B cell (primary cell): ENCODE measurements at places on chromosomes 5 and 9. TPM values are rescaled to one million over a fixed set of nuclear protein-coding genes. Genes with fewer than 3 reads are reported as not detected.

DNA sequence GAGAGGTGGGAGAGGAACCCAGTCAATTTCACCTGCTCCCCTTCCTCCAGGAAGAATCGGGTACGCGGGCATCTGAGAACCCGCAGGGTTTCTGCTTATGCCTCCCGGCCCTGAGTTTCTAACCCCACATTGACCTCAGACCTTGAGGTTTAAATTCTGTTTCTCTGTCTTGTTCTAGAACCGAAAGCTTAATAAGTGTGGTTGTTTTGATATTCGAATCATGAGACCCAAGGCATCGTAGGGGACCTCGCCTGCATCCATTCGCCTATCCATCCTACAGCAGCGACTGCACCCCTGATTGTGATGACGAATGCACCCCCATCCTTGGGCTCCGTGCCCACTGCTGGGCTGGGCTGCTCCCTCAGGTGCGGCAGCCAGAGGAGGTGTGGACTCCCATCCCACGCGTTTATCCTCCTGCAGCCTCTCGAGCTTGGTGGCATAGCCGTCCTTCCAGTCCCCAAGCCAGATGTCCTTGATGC is 80.8 kb upstream of the IER5L start:
- H3K27me3 ChIP-seq: peaks cover 42% of the 10 kb centered on the region
- H3K36me3 ChIP-seq: no peaks in the 10 kb centered on the region
- H3K4me3 ChIP-seq: peak overlapping the region; percentile 37
- DNase-seq: peak; percentile 29
- H3K27ac ChIP-seq: no peak overlapping the region

Gene SURF2
- 14.0 and 17.3 TPM in 2 replicates for polyA plus RNA-seq

GRCh38 chr5:93580063-93580926 is 724 bp downstream of the NR2F1-AS1 start:
- H3K27me3 ChIP-seq: peaks cover 81% of the 10 kb centered on the region
- H3K27ac ChIP-seq: no peak overlapping the region
- H3K36me3 ChIP-seq: no peaks in the 10 kb centered on the region
- H3K4me3 ChIP-seq: peak overlapping the region; percentile 27
- peak; percentile 58 for DNase-seq

GRCh38 chr5:101473483-101473882 is 570.4 kb upstream of the ST8SIA4 start:
- no peaks in the 10 kb centered on the region for H3K4me1 ChIP-seq
- H3K27me3 ChIP-seq: no peaks in the 10 kb centered on the region
- H3K36me3 ChIP-seq: no peaks in the 10 kb centered on the region

DNA sequence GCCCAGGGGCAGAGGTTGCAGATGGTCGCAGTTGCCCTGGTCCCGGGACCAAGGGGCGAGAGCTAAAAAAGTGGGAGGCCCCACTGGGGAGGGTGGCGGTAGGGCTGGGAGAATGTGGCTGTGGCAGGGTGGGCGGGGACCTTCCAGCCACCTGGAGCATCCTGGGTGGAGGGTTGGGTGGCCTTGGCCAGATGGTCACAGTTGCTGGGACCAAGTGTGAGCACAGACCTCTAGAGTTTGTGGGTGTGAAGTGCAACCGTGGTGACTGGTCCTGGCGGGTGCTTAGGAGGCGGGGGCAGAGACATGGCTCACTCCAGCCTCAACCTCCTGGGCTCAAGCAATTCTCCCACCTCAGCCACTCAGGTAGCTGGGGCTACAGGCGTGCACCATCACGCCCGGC is 5.7 kb upstream of the TRAF2 start:
- no peak overlapping the region for H3K27ac ChIP-seq
- DNase-seq: no peak
- no peaks in the 10 kb centered on the region for H3K27me3 ChIP-seq
- H3K36me3 ChIP-seq: no peaks in the 10 kb centered on the region
- no peak overlapping the region for H3K4me3 ChIP-seq
- H3K4me1 ChIP-seq: peaks cover 22% of the 10 kb centered on the region

DNA sequence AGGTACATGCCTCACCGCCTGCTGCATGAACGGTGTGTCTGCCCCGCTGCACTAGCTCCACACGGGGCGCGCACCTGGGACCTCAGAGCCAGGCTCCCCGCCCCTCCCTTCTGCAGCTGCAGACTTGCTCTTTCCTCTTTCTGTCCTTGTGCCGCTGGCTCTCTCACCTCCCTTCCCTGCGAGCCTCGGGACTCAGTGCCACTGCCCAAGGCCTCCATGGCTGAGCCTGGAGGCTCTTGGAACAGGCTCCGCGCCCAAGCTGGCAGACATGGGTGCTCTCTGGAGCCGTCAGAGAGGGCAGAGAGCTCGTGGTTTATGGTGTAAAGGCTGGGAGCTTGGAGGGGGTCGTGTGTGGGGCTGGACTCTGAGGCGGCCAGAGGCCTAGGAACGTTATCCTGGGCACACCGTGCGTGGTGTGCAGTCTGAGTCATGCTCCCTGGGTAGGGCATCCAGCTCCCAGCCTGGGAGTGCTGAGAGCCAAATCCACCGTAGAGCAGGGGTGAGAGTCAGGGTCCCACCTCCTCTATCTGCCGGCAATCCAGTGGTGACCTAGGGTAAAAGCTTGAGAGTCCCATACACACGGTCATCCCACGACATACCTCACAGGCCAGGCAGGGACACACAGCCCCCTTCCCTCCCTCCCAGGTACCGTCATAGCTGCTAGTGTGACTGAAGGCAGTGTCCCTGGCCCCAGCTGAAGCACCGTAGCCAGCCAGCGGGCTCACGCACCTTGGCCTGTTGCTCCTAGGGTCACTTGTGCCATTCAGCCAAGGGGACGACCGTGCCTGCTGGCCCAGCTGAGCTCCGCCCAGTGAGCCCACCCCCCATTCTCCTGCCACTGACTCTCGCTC is 22.4 kb downstream of the GOLGA2 start:
- H3K36me3 ChIP-seq: peaks cover 3% of the 10 kb centered on the region
- peaks cover 10% of the 10 kb centered on the region for H3K4me1 ChIP-seq
- no peak overlapping the region for H3K27ac ChIP-seq
- H3K27me3 ChIP-seq: peaks cover 4% of the 10 kb centered on the region
- no peak overlapping the region for H3K4me3 ChIP-seq

Gene HAPLN1
- polyA plus RNA-seq: not detected in 2 replicates

Gene TRIM23
- polyA plus RNA-seq: 3.1 and 5.8 TPM in 2 replicates

Gene GGTA1
- 0.20 TPM in 1 of 2 replicates, not detected in the other for polyA plus RNA-seq

GRCh38 chr5:94944160-94944559 is 325.7 kb downstream of the SLF1 start:
- H3K4me3 ChIP-seq: no peak overlapping the region
- no peaks in the 10 kb centered on the region for H3K36me3 ChIP-seq
- no peaks in the 10 kb centered on the region for H3K4me1 ChIP-seq
- H3K27me3 ChIP-seq: no peaks in the 10 kb centered on the region

DNA sequence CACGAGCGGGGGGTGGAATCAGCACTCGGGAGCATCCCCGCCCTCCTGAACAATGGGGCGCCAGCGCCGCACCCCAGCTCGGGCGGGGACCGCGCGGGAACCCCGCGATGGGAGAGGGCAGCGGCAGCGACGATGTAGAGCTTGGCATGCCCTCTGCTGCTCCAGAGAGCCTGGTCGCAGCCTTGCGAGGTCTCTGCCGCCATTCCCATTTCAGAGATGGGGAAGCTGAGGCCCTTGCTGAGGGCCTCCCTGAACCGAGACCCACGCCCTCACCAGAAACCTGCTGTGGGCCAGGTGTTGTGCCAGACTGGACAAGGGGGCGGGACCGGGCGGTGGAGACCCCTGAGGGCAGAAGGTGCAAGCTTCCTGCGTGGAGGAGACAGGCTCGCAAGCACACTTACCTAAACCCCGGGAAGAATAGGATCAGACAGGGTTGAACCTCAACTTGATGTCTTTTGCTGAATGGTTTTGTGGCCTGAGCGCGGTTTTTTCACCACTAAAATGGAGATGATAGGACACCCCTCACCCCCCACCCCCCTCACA is 647 bp upstream of the MEGF9 start:
- H3K27ac ChIP-seq: peak overlapping the region; percentile 29
- H3K27me3 ChIP-seq: no peaks in the 10 kb centered on the region
- DNase-seq: no peak
- peaks cover 35% of the 10 kb centered on the region for H3K4me1 ChIP-seq
- H3K4me3 ChIP-seq: peak overlapping the region; percentile 64

DNA sequence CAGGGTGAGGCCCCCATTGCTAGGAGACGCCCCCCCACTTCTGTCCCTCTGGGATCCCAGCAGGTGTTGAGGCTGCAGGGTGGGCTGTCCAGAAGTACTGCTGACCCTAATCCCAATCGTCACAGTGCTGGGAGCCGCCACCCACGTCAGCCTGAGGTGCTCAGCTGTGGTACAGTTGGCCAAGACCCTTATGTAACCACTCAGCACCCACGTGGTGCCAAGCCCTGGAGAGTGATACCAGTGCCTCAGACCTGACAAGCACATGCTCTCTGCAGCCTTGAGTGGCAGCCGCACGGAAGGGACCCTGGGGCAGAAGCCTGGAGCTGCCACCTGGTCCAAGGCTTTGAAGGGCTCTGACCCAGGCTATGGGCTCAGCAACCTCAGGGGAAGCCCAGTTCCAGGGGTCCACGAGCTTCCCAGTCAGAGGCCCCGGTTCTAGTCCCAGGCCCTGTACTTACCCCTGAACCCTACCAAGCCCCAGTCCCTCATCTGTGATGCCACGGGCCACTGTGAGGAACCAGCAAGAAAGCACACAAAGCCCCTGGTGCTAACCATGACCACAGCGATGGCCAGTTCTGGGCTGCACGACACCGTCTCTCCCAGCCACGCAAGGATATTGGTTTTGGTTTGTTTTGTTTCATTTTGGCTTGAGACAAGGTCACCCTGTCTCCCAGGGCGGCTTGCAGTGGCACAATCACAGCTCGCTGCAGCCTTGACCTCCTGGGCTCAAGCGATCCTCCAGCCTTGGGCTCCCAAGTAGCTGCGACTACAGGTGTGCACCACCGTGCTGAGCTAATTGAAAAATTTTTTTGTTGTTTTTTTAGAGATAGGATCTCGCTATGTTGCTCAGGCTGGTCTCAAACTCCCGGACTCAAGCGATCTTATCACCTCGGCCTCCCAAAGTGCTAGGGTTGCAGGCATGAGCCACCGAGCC is 50.7 kb downstream of the DBH start:
- H3K4me3 ChIP-seq: no peak overlapping the region
- no peaks in the 10 kb centered on the region for H3K4me1 ChIP-seq
- DNase-seq: no peak
- H3K27me3 ChIP-seq: no peaks in the 10 kb centered on the region
- no peaks in the 10 kb centered on the region for H3K36me3 ChIP-seq

DNA sequence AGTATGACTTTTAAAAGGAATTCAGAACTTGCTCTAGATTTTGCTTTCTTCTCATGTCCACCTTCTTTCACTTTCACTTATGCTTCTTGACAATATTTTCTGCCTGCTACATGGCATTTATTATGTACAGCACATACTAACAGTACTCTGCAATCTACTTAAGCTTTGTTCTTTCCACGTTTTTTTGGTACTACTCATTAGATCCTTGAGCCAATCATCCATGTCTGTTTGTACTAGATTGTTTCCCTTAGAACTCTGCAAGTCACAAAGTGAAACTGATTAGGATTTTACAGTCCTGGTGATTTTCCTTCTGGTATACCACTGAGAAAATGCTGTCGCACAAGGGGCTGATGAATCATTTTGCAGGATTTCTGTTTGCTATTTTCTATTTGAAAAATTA is 78.3 kb downstream of the PARP8 start:
- no peaks in the 10 kb centered on the region for H3K27me3 ChIP-seq
- H3K27ac ChIP-seq: peak overlapping the region; percentile 61
- no peaks in the 10 kb centered on the region for H3K36me3 ChIP-seq
- H3K4me1 ChIP-seq: peaks cover 22% of the 10 kb centered on the region
- no peak overlapping the region for H3K4me3 ChIP-seq

DNA sequence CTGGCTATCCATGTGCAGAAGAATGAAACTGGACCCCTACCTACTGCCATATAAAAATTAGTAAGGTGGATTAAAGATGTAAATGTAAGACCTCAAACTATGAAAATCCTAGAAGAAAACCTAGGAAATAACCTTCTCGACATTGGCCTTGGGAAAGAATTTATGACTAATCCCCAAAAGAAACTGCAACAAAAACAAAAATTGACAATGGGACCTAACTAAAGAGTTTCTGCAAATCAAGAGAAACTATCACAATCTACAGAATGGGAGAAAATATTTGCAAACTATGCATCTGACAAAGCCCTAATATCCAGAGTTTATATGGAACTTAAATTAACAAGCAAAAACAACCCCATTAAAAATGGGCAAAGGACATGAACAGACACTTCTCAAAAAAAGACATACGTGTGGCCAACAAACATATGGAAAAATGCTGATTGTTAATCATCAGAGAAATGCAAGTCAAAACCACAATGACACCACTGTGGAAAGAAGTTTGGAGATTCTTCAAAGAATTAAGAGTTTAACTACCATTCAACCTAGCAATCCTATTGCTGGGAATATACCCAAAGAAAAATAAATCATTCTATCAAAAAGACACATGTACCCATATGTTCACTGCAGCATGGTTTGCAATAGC is 98.5 kb downstream of the NR3C1 start:
- H3K36me3 ChIP-seq: peaks cover 11% of the 10 kb centered on the region
- H3K4me3 ChIP-seq: no peak overlapping the region
- DNase-seq: no peak
- no peaks in the 10 kb centered on the region for H3K27me3 ChIP-seq

GRCh38 chr9:124260769-124261603 is 3.2 kb downstream of the NEK6 start:
- no peaks in the 10 kb centered on the region for H3K36me3 ChIP-seq
- H3K4me1 ChIP-seq: peaks cover 57% of the 10 kb centered on the region
- H3K27me3 ChIP-seq: no peaks in the 10 kb centered on the region
- H3K4me3 ChIP-seq: peak overlapping the region; percentile 45
- peak; percentile 58 for DNase-seq

DNA sequence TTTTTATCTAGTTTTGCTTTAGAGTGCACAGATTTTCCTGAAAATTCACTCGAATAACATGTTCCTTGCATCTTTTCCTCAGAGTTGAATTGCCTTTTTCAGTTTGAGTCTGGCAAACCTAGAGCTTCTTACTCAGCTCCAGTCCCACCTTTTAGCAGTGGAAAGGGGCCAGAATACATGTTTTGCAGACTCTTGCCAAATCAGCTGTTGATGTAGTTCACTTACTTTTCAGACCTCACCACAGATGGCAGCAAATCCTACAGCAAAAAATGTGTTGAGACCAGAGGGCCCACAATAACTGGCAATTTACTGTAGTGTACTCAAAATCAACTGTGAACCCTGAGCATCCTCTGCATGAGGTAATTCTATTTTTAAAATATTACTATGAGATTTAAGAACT is 545.2 kb upstream of the ACO1 start:
- no peak overlapping the region for H3K4me3 ChIP-seq
- no peaks in the 10 kb centered on the region for H3K36me3 ChIP-seq
- no peak for DNase-seq
- H3K27ac ChIP-seq: no peak overlapping the region
- no peaks in the 10 kb centered on the region for H3K4me1 ChIP-seq
- no peaks in the 10 kb centered on the region for H3K27me3 ChIP-seq

Gene TRIM36
- polyA plus RNA-seq: 0.06 and 0.22 TPM in 2 replicates

GRCh38 chr5:133390416-133391353 is 221.7 kb downstream of the FSTL4 start:
- no peak for DNase-seq
- peaks cover under 1% of the 10 kb centered on the region for H3K4me1 ChIP-seq
- H3K36me3 ChIP-seq: no peaks in the 10 kb centered on the region
- no peaks in the 10 kb centered on the region for H3K27me3 ChIP-seq

Gene GARIN3
- polyA plus RNA-seq: not detected in 2 replicates
